Diencephalon (tissue), 1 donor: ENCODE measurements at places on chromosomes 11 and 22. TPM values are rescaled to one million over a fixed set of nuclear protein-coding genes. Genes with fewer than 3 reads are reported as not detected.

SCN2B gene
- total RNA-seq, result 15.0 TPM

F2 gene
- not detected for total RNA-seq

CDC45 gene
- total RNA-seq, result 1.8 TPM

PKNOX2 gene
- total RNA-seq, result 6.9 TPM

VSIG2 gene
- total RNA-seq, result not detected

IL17REL gene
- 0.69 TPM for total RNA-seq

EWSR1 gene
- total RNA-seq, result 170 TPM

SCUBE2 gene
- 12.5 TPM for total RNA-seq

MS4A5 gene
- total RNA-seq, result not detected

APOA4 gene
- total RNA-seq, result not detected
